ENCODE measurements at places on chromosomes 11 and 22.
A peak's percentile ranks its signal among the peaks of the same experiment; 100 is the strongest.

- no peak for DNase-seq
Measured at GRCh38 chr11:130832566-130833425, 83.5 kb downstream of the SNX19 start.

DNA sequence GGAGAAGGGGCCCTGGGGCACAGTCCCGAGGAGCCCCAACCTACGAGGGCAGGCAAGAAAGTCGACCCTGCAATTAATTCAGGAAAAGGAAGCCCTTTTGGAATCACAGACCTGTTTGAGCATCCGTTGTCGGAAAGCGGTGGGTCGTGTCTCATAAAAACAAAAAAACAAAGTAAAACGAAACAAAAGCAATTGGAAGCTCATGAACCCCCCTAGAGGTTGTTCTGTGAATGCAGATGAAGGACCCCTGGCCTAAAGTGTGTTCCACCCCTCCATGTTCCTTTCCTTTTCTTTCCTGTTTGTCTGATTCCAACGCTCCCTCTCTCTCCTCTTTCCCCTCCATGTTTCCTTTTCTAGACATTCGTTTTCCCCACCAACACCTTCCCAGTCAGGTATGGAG lies 203.7 kb downstream of the GRIK4 start:
- no peak for DNase-seq

GRCh38 chr22:49962751-49963646 lies 2.4 kb downstream of the PIM3 start:
- DNase-seq: peak; percentile 63

GRCh38 chr11:46413760-46414465 lies 22.3 kb upstream of the CHRM4 start:
- DNase-seq: no peak

DNA sequence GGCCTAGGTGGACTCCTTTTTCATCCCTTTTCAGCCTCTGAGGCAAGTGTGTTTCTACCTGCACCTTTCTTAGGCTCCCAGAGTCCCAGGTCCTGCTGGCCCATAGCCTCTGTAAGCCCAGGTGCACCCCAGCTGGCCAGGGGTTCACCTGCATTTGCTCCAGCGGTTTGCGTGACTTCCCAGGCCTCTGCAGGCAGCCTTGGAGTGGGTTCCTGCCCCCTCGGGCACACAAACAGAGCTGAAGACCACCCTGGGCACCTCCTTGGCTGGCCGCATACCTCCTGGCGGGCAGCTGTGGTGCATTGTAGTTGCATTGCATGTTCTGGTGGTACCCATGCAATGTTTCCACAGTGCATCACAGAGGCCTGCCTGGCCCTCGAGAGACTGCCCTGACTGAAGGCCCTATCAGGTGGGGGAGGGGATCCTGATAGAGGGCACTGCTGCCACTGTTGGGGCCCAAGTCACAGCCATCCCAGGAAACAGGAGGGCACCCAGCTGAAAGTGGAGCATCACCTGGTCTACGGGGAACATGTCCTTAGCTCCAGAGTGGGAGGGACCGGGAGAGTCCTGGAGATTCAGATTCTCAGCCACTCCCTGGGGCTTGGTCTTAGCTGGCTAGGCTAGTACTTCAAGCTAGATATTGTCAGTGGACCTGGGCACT lies 14.1 kb downstream of the SHISA8 start:
- DNase-seq: no peak

GRCh38 chr11:79461144-79461543 lies 20.3 kb upstream of the TENM4 start:
- no peak for DNase-seq

- no peak for DNase-seq
Measured at GRCh38 chr22:48185071-48186055, 1422.9 kb downstream of the TBC1D22A start.

DNA sequence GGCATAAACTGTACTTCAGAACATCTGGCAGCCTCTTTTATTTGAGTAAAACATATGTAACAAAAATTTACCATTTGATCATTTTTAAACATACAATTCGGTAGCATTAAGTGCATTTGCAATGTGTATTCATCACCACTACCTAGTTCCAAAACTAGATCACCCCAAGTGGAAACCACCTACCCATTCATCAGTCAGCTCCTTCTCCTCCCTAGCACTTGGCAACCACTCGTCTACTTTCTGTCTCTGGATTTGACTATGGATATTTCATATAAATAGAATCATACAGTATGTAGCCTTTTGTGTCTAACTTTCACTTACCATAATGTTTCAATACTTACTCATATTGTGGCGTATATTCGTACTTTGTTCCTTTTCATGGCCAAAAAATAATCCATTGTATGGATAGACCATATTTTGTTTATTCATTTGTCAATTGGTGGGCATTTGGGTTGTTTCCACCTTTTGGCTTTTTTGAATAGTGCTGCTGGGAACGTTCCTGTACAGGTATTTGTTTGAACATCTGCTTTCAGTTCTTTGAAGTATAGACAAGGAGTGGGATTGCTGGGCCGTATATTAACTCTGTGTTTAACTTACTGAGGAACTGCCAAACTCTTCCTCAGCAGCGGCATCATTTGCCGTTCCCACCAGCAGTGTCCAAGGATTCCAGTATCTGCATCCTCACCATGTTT lies 27.2 kb upstream of the ADORA2A start:
- no peak for DNase-seq

DNA sequence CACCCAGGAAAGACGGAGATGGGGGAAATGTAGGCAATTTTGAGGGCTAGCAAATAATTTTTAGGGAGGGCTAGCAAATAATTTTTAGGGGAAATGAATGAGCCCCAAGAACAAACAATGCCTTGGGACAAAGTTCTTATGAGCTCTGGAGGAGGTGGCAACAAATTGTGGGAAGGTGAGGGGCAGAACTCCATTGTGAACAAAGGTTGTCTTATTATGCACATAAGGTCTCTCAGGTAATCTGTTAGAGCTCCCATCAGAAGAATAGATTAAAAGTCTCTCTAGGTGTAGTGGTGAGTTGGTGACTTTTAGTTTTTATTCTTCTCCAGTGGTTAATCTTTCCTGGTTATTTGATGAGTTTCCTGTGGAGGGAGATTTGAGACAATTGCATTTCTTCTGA lies 2.4 kb upstream of the PRPF19 start:
- DNase-seq: no peak

GRCh38 chr22:38489561-38490145 lies 16.5 kb downstream of the DDX17 start:
- peak; percentile 8 for DNase-seq
